A549 treated with Hydrocortisone at 1 μM for 4 hours (cell line): ENCODE measurements at places on chromosomes 3 and 15. TPM values are rescaled to one million over a fixed set of nuclear protein-coding genes. Genes with fewer than 3 reads are reported as not detected.

The EXD1 gene
- 0.06 to 0.22 TPM in 2 of 5 replicates, not detected in the others for total RNA-seq

The CFAP100 gene
- not detected in 5 replicates for total RNA-seq

The CFAP20DC gene
- 2.1 to 2.7 TPM (median 2.2 TPM) in 5 replicates for total RNA-seq

The SV2B gene
- 0.05 to 0.14 TPM (median 0.08 TPM) in 5 replicates for total RNA-seq

The ITPKA gene
- total RNA-seq, result 6.0 to 9.6 TPM (median 8.8 TPM) in 5 replicates

The TARS3 gene
- total RNA-seq, result 6.5 to 9.9 TPM (median 7.7 TPM) in 5 replicates

The OR5K2 gene
- total RNA-seq, result not detected in 5 replicates

The SEMA3B gene
- 6.0 to 9.4 TPM (median 6.2 TPM) in 5 replicates for total RNA-seq

The CYP1A1 gene
- total RNA-seq, result 1.4 to 2.5 TPM (median 1.8 TPM) in 5 replicates

The GOLGA8B gene
- 14.1 to 19.7 TPM (median 17.7 TPM) in 5 replicates for total RNA-seq
